Left lung (tissue), 14 donors: ENCODE measurements at places on chromosomes 16 and 17. TPM values are rescaled to one million over a fixed set of nuclear protein-coding genes. Genes with fewer than 3 reads are reported as not detected.

DNA sequence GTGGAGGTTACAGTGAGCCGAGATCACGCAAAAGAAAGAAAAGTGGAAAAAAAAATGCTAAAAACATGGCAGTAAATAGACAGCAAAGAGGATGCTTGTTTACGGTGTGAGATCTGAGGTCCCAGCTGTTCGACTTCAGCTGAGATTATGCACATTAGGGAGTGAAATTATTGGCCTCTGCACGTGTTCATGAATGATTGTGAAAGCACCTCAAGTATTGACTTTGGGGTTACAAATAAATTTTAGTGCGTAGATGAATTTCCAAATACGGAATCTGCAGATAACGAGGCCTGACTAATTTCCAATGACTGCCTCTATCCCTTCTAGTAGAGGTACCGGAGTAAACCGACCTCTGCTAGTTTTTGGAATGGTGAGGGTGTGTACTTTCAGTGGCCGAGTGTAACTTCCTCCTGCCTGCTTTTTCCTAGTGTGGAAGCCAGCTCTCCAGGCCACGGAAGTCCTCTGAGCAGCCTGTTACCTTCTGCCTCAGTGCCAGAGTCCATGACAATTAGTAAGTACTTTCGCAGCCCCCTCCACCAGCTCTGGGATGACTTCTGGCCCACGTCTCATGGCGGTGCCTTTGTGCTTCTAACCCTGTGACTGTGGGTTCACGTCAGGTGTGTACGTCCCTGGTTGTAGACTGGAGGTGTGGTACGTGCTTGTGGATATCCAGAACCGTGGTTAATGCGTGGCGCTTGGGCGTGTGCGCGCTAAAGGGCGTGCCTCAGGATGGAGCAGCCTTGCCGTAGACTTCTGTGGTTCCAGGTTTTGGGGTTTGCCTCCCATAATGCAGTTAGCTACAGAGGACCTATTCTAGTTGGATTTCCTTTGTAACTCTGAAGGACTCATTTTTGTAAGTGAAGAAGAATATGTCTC, 102.1 kb downstream of the SNX29 start:
- H3K4me1 ChIP-seq = peaks cover 7% of the 10 kb centered on the region
- no peak overlapping the region for H3K4me3 ChIP-seq
- no peaks in the 10 kb centered on the region for H3K36me3 ChIP-seq
- DNase-seq = peak; percentile 41
- no peaks in the 10 kb centered on the region for H3K27me3 ChIP-seq

The GNG13 gene
- total RNA-seq = not detected

DNA sequence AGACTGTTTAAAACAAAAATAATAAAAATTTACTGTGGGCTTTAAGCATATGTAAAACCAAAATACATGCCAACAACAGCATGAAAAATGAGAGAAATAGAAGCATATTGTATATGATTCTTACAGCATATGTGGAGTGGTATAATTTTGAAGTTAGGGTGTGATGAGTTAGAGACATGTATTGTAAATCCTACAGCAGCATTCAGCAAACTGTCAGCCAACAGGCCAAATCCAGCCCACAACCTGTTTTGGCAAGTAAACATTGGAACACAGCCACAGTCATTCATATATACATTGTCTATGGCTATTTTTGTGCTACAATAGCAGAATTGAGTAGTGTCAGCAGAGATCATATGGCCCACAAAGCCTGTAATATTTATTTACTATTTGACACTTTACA, 42.3 kb downstream of the ZNF18 start:
- no peaks in the 10 kb centered on the region for H3K4me1 ChIP-seq
- no peak for DNase-seq
- H3K27ac ChIP-seq = no peak overlapping the region
- no peaks in the 10 kb centered on the region for H3K36me3 ChIP-seq
- H3K27me3 ChIP-seq = no peaks in the 10 kb centered on the region

The IRF8 gene
- 33.6 TPM for total RNA-seq

DNA sequence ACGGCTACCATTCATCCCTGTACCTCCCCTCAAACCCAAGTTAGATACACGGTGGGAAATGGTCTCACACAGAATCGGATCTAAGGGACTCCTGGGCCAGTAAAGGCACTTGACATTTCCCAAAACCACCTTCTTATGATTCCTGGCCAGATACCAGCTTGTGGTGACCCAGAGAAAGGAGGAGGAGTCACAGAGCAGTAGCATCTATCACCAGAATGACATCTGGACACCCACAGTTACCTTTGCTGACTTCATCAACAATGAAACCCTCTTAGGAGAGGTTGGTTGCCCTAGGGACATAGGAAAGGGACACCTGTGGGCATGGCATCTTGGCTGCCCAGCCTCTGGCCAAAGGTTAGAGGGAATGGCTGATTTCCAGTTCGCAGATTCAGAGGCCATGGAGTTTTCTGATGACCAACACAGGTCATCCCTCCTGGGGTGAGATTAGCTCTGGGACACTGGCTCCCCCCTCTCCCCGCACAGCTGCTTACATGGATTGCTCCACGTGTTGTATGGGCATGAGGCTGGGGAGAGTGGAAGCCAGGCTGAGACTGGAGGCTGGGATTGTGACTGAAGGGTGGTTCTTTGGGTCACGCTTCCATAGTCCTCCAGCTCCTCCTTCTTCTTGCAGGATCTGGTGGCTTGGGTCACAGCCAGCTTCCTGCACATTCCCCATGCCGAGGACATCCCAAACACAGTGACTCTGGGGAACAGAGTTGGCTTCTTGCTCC, 1.4 kb upstream of the AOC3 start:
- peaks cover 39% of the 10 kb centered on the region for H3K4me1 ChIP-seq
- peaks cover 14% of the 10 kb centered on the region for H3K36me3 ChIP-seq
- no peak for DNase-seq
- H3K27me3 ChIP-seq = no peaks in the 10 kb centered on the region

GRCh38 chr17:45357364-45357997, 40.7 kb upstream of the MAP3K14 start:
- no peak for DNase-seq
- no peak overlapping the region for H3K27ac ChIP-seq
- no peaks in the 10 kb centered on the region for H3K36me3 ChIP-seq
- H3K4me3 ChIP-seq = no peak overlapping the region
- no peaks in the 10 kb centered on the region for H3K27me3 ChIP-seq
- no peaks in the 10 kb centered on the region for H3K4me1 ChIP-seq

DNA sequence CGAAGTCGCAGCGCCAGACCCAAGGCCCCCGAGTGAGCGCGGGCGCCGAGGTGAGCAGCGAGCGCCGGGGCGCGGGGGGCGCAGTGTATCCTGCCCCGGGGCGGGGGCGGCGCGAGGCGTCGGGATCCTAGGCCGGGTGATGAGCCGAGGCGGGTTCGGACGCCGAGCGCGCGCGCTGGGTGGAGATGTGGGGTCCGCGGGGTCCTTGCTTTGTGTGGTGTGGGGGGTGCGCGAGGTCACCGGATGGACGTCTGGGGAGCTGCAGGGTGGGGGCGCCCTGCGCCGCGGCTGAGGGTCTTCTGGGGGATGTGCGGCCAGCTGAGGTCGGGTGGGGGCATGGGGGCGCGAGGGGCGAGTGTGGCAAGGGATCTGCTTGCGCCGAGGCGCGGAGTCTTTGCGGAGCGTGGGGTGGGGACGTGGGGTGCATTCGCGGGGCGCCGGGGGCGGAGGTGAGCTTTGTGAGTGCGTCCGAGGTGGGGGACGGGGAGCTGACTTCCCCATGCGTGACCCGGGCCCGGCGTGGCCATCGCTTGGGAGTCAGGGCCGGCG, 560 bp downstream of the RAI1 start:
- H3K27ac ChIP-seq = peak overlapping the region; percentile 91
- peaks cover 43% of the 10 kb centered on the region for H3K4me1 ChIP-seq
- H3K27me3 ChIP-seq = no peaks in the 10 kb centered on the region
- peak; percentile 92 for DNase-seq

- H3K27me3 ChIP-seq = no peaks in the 10 kb centered on the region
- H3K36me3 ChIP-seq = no peaks in the 10 kb centered on the region
- H3K4me1 ChIP-seq = no peaks in the 10 kb centered on the region
- no peak for DNase-seq
- no peak overlapping the region for H3K4me3 ChIP-seq
Measured at GRCh38 chr17:53996131-53996530, 173.4 kb downstream of the KIF2B start.

DNA sequence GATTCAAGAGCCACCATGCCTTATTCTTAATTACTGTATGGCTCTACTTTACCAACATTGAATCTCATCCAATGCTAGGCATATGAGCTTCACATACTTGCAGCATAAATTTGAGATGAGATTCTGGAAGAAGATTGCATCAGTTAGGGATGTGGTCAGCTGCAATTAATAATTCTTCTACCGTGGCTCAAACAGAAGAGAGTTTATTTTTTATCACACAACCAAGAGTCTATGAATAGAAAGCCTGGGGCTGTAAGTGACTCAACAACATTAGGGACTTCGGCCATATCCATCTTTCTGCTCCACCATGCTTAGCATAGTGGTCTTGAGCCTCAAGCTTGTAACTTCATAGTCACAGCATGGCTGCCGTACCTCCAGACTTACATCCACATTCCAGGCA, 179.4 kb upstream of the IRX6 start:
- no peaks in the 10 kb centered on the region for H3K4me1 ChIP-seq
- H3K4me3 ChIP-seq = no peak overlapping the region
- no peaks in the 10 kb centered on the region for H3K36me3 ChIP-seq
- H3K27me3 ChIP-seq = no peaks in the 10 kb centered on the region
- DNase-seq = no peak

The OMG gene
- 5.0 TPM for total RNA-seq

- H3K4me1 ChIP-seq = peaks cover 33% of the 10 kb centered on the region
- H3K27ac ChIP-seq = peak overlapping the region; percentile 86
- no peak for DNase-seq
- H3K36me3 ChIP-seq = no peaks in the 10 kb centered on the region
Measured at GRCh38 chr17:2042390-2042847, 597 bp downstream of the OVCA2 start.

GRCh38 chr17:15886804-15887203, 58.1 kb upstream of the ADORA2B start:
- no peak overlapping the region for H3K27ac ChIP-seq
- no peak for DNase-seq
- H3K4me3 ChIP-seq = no peak overlapping the region

DNA sequence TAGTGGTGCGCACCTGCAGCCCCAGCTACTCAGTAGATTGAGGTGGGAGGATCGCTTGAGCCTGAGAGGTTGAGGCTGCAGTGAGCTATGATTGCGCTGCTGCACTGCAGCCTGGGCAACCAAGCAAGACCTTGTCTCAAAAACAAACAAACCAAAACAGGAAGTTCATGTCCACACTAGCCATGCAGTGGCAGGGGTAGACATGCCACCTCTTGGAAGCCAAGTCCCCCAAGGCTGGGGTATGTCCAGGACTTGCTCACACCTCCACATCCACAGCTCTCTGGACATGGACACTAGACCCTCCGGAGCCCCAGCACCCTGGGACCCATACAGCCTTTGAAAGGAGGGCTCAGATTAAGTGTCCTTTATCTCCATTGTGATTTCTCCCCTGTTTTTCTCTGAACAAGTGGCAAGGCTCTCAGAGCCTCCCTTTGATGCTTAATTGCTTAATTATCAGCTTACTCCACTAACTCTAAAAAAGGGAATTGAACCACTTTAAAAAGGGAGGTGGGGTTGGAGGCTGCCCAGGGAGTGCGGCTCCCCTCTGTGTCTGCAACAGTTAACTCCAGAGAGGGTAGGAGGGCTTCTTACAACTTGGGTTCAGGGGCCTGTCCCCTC, 424.6 kb upstream of the C16orf82 start:
- H3K36me3 ChIP-seq = no peaks in the 10 kb centered on the region
- DNase-seq = no peak
- no peaks in the 10 kb centered on the region for H3K4me1 ChIP-seq
- H3K27ac ChIP-seq = no peak overlapping the region
- peaks cover 6% of the 10 kb centered on the region for H3K27me3 ChIP-seq
- no peak overlapping the region for H3K4me3 ChIP-seq

The ALOX12B gene
- total RNA-seq = 0.32 TPM

DNA sequence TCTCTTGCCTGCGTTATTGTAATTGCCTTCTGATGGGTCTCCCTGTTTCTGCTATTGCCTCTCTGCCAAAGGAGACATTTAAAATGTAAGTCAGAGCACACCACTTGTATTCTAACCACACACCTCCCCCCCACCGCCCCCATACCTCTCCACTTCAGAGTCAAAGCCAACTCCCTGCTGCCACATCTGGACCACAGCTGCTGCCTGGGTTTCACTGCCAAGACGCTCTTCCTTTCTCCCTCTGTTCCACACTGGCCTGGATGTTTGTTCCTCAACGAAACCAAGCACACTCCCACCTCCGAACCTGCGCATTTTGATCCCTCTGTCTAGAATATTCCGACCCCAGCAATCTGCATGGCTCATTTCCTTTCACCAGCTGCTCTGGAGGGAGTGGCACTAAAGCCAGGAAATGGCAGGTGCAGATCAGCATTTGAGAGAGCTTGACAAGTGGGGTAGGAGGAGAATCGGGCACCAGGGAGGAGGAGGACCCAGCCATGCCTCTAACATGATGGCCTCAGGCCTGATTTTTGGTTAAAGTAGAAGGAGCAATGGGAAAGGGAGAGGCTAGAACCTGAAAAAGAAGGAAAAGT, 92.4 kb upstream of the HS3ST2 start:
- DNase-seq = no peak
- no peak overlapping the region for H3K27ac ChIP-seq
- H3K36me3 ChIP-seq = no peaks in the 10 kb centered on the region

- peak; percentile 25 for DNase-seq
- no peak overlapping the region for H3K27ac ChIP-seq
- H3K36me3 ChIP-seq = no peaks in the 10 kb centered on the region
- peaks cover 19% of the 10 kb centered on the region for H3K4me1 ChIP-seq
- peaks cover 67% of the 10 kb centered on the region for H3K27me3 ChIP-seq
Measured at GRCh38 chr17:43545383-43545632, 832 bp downstream of the ETV4 start.

DNA sequence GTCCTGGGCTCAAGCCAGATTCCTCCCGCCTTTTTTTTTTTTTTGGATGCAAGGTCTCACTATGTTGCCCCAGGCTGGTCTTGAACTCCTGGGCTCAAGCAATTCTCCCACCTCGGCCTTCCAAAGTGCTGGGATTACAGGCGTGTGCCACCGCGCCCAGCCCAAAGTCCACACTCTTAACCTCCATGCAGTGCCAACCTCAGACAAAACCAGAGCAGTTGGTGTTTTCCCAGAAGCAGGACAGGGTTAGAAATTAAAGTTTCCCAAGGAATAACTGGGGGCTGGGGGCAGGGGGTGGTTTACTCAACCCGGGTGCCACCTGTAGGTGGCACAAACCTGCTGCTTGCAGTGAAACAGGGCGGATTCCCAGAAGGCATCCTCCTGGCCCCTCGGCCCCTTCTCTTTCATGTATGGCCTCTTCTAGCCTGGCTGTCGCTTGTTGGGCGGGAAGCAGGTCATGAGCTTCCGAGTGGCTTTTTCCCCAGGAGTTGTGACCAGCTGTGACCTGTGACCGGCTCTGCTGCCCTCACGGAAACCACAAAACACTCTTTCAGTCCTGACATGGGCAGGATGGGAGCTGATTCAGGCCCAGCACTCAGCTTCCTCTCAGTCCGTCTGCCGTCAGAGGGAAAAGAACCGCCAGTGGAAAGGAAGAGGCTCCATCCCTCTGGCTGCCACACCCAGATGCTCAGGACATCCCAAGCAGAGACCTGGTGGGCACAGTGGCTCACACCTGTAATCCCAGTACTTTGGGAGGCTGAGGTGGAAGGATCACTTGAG, 25.6 kb upstream of the USP7 start:
- no peak overlapping the region for H3K4me3 ChIP-seq
- no peak overlapping the region for H3K27ac ChIP-seq
- no peak for DNase-seq
- H3K27me3 ChIP-seq = no peaks in the 10 kb centered on the region
- H3K4me1 ChIP-seq = no peaks in the 10 kb centered on the region
- H3K36me3 ChIP-seq = no peaks in the 10 kb centered on the region

The PDILT gene
- not detected for total RNA-seq

The PAQR4 gene
- total RNA-seq = 17.2 TPM

The CBLN1 gene
- total RNA-seq = not detected
